HuH-7.5 (cell line): ENCODE measurements at places on chromosomes 6 and 20.

GRCh38 chr6:15259766-15260098, 13.9 kb downstream of the JARID2 start:
- DNase-seq, result no peak

DNA sequence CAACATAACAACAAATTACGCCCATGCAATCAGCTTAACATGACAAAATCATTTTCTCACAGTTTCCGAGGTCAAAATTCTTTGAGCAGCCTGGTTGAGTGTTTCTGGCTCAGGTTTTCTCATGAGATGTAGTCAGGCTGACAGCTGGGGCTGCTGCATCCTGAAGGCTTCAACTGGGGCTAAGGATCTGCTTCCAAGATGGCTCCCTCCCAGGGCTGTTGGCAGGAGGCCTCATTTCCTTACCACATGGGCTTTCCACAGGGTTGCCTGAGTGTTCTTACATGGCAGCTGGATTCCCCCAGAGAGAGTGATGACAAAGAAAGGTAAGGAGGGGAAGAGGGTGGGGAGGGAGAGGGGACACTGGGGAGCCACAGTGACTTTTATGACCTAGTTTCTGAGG, 63.1 kb upstream of the NNAT start:
- no peak for DNase-seq

GRCh38 chr6:166267526-166267925, 40.7 kb downstream of the PRR18 start:
- no peak for DNase-seq

- no peak for DNase-seq
Observed at GRCh38 chr20:37846573-37846972, 56.4 kb upstream of the VSTM2L start.

GRCh38 chr6:8064638-8065518, 689 bp upstream of the BLOC1S5 start:
- no peak for DNase-seq

DNA sequence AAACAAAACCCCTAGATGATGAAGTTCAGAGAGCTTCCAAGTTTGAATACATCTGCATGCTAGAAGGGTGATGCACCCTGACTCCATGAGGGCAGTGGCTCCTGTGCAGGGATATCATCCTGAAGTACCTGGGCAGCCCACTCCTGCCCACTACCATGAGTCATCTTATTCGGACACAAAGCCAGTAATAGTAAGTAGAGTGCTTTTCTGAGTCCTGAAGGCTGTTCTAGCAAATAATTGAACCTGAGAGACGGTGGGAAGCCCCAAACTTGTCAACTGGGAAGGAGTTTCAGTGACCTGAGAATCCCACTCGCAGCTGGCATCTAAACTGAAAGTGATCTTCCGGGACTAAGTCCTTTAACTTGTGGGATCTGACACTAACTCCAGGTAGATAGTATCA, 152.9 kb upstream of the COL21A1 start:
- no peak for DNase-seq

DNA sequence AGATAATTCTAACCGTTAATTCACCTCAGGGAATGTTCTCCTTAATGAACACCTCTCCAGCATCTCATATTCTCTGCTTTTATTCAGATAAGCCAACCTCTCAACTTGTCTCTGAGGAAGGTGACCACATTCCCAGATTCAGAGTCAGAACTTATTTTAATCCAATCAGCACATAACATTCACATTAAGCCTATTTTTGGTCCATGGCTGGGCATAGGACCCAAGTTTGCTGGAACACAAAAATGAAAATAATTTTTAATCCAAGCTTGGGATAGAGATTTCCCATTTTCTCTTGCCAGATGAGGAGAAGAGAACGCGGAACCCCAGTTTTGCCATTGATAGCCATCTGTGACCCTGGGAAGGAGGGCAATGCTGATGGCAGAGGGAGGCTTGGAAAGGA, 126.5 kb downstream of the FRK start:
- DNase-seq, result no peak
